ENCODE measurements at places on chromosomes 4 and X.
A peak's percentile ranks its signal among the peaks of the same experiment; 100 is the strongest.

DNA sequence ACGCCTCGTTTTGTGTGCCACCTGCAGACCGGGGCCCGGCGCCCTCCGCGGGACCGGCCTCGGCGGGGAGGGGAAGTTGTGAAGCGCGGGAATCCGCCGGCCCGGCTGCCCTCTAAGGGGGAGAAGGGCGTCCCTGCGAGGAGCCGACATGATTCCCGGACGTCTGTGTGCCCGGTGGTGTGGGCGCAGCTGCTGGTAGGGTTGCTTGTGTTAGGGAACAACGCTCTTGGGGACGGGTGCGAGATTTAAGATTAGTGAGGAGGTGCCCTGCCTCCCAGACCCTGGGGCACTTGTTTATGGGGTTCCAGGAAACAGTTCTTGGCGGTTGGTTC, 627 bp downstream of the CDKN2AIP start:
- no peak for DNase-seq

GRCh38 chrX:39504850-39505259, 592.9 kb downstream of the BCOR start:
- DNase-seq, result no peak

- no peak for DNase-seq
These were observed 32.8 kb downstream of the ABCE1 start for GRCh38 chr4:145130788-145131399.

DNA sequence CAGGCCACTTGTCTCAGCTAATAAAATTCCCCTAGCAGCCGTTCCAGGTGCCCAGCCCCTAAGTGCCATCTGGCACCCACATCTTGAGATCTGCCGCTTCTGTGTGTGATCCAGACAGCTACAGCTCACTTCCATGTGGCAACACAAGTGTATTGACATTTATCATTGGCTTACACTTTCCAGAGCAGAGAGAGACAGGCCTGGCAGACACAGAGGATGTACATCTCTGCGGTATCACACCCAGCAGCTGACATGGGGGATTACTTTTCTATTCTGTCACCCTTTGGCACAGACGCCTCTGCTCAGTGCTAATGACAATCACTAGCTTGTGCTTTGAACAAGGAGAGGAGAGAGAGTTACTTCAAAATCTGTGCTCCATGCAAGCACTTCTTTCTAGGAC, 195.9 kb downstream of the KDR start:
- DNase-seq, result no peak

- DNase-seq, result peak; percentile 40
These were observed at the start of gene UGT8 for GRCh38 chr4:114598191-114599121. TSS of gene UGT8 (plus strand) at chr4:114598807. CDS start at chr4:114622881, 24,074 bp downstream.
